ENCODE measurements at places on chromosomes 2 and 18.

DNA sequence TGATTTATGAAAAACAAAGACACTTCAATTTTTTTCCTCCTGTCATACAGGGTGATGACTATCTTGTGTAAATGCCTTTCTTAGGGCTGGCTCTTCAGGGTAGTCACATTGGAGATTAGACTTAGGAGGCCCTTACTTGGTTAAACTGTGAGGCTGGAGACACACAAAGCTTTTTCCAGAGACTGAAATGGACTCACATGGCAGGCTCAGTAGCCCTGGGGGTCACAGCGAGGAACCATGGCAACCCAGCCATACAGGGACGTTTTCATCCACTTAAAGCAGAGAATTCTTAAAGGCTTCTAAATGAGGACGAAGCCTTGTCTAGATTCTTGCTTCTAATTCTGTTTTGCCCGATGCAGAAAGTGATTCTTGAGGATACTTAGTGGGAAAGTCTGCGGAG is 57.3 kb upstream of the ZDBF2 start:
- DNase-seq, result no peak

DNA sequence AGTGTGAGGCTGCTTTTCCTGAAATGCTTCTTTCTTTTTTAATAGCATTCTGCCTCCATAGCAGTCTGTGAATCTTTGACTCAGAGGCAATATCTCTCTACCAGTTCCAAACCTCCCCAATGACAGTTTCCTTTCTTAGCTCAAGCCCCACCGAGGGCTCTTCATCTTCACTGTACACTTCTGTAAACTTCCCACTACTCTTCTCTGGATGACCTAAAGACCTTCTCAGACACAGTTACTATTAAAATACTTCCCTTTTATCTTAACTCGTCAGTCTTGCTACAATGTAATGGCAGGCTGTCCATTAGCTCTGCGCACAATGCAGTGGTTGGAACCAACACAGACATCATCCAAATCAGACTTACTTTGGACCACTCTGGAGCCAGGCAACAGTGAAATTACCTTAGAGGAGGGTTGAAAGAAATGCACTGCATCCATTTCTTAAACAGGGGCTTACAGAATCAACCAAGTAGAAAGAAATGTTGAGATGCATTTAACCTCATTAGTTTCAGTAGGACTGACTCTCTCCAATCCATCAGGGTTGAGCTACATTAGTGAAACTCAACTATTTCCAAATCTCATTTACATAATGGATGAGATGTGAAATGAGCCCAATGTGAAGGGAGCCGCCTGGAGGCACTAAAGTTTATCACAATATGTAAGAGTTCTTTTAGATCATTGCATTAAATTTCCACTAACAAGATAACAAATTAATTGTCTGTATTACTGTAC is 343.8 kb downstream of the SETBP1 start:
- DNase-seq, result no peak

- DNase-seq, result no peak
These were observed 34.2 kb downstream of the ABCA12 start for GRCh38 chr2:215104226-215104625.

DNA sequence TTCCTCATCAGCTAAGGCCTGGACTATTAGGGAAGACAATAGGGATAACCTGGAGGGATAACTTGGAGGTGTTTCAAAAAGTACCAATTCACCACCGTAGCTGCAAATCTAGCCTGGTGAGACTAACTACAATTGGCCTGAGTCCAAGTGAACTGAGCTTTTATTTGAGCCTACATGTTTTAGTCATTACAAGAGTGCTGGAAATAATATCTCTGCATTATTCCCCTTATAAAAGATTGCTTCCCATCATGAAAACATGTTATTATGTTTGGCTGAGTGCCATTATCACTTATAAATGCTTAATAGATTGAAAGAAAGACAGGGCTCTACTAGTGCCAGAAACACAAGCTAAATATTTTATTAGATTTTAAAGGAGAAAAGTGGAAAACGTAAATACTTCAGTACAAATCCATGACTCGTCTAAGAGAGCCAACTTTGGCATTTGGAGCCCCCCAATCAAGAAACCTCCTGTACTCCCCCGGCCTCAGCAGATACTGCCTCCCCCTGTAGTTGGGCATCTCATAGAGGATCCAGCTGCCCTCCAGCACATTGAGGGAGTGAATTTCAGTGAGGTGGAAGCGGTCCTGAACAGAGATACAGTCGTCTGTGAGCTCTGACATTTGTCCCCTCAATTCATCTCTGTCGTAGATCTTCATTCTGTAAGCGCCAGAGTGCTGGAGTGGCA is 3.6 kb downstream of the CRYGB start:
- DNase-seq, result no peak

GRCh38 chr2:36775806-36776205 is 79.3 kb downstream of the VIT start:
- DNase-seq, result no peak

GRCh38 chr2:209918251-209918650 is 84.2 kb upstream of the RPE start:
- no peak for DNase-seq

DNA sequence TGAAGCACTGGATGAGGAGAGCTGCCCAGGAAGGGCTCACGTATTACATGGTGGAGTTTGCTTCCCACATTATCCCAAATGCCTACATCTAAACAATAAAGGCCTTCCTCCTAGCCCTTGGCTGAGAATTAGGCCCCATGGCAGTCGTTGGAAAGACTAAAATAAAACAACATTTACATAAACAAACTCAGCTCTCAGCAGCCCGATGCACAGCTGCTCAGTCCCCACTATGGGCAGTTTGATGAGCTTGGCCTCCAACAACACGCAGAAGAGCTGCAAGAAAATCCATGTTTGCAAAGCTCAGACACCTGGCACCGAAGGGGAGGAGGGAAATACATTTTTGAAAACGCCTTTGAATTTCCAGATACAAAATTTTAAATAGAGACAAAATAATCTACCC is 352.4 kb downstream of the EIPR1 start:
- DNase-seq, result no peak

- no peak for DNase-seq
These were observed 7.3 kb downstream of the KIF1A start for GRCh38 chr2:240812721-240813120.

DNA sequence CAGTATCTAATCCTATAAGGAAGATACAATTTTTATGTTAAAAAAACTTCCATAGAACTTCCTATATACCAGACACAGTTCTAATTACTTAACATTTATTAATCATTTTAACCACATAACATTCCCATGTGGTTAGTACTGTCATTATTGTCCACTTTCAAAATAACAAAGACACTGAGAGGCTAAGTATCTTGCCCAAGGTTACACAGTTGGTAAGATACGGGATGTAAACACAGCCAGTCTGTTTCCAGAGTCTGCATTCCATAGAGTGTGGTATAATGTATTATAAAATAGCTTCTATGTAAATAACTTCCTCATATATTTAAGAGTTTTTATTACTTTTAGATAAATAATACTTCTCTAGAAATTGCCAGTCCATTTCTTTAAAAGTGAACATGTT is 383.3 kb upstream of the ETAA1 start:
- no peak for DNase-seq

DNA sequence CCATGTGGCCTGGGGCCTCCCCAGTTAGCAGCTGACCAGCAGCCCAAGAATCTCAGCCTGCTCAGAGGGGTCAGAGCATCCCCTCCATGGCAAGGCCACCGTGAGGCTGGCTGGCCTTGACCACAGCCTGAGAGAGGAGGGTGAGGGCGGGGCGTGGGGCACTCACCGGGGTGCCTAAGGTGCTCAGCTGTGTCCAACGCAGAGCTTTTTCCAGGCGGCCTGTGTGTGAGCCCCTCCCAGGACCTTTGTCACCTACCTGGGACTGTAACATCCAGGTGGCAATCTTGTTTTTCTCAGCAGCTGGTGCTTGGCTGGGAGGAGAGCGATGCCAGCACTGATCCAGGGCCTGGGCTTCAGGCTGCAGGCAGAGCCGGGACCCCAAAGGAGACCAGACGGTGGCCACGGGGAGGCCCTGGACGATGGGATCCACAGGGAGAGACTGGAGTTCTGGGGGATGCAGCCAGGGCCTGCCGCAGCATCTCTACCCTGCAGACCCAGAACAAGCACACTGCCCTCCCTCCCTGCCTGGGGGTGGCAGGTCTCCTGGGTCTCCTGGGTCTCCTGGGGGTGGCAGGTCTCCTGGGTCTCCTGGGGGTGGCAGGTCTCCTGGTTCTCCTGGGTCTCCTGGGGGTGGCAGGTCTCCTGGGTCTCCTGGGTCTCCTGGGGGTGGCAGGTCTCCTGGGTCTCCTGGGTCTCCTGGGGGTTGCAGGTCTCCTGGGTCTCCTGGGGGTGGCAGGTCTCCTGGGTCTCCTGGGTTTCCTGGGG is 12.3 kb downstream of the SNED1 start:
- no peak for DNase-seq

DNA sequence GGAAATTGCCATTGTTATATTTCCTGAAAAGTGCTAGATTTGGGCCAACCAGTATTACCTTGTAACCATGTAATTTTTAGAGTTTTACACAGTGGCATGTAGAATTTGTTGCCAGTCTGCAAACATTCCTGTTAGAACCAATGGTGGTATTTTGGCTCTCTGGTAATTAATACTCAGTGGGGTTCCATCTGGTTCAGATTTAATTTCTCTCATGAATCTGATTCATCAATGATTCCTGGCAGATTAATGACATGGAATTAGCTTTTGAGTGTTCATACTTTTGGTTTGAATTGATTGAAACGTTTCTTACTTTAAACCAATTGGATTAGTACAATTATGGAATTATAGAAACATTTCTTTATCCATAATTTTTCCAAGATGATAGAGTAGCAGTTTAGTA is 93.2 kb downstream of the MC4R start:
- no peak for DNase-seq

DNA sequence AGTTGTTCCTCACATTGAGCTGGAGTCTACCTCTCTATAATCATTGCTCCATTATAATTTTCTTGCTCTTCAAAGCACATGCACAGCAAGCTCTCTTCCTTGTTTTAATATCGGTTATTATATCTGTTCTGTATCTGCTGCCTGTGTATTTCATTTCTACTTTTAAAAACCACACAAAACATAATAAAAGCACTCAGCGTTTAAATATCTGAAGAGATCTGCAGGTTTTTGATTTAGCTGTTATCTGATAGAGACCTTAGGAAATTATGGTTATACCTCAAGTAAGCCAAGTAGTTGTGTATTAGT is 49.0 kb downstream of the SERPINB7 start:
- DNase-seq, result no peak

- DNase-seq, result no peak
These were observed 67.8 kb downstream of the QPCT start for GRCh38 chr2:37412231-37412630.

DNA sequence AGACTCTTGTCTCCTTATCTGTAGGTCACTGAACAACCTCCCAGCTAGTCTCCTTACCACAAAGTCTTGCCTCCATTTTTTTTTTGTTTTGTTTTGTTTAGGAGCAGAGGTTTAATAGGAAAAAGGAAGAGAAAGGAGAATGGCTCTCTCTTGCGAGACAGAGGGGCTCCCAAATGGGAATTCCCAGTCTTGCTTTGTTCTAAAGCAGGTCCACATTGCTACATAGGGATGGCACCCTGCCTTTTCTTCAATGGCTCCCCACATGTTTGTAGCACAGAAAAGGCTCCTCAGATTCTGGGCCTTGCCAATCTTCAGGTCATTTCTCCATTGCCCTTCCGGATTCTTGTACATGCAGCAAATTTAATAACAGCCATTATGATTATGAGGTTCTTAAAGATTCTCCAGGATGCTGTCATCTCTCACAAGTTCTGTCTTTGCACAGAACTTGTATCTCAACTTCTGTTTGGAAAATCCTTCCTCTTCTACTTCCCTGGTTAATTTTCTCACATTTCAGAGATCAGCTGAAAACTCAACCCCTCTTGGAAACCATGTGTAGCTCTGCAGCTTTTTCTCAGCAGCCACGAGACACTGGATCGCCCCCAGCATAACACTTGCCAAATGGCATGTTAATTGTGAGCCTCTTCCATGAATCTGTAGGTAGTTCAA is 23.6 kb downstream of the IL1F10 start:
- no peak for DNase-seq
